ENCODE measurements at places on chromosomes 7 and 10.

GRCh38 chr10:124016804-124017375, 76.5 kb downstream of the CHST15 start:
- DNase-seq = no peak

- DNase-seq = no peak
Measured at GRCh38 chr10:14146501-14146900, 184.2 kb downstream of the FRMD4A start.

GRCh38 chr10:53209944-53210611, 437.5 kb upstream of the MBL2 start:
- DNase-seq = no peak

GRCh38 chr7:64314566-64314965, 805 bp downstream of the ZNF736 start:
- DNase-seq = no peak

GRCh38 chr10:86024281-86025041, 342.1 kb downstream of the GRID1 start:
- DNase-seq = no peak

- DNase-seq = no peak
Measured at GRCh38 chr10:509361-510102, 179.9 kb downstream of the DIP2C start.

GRCh38 chr10:115624448-115624847, 531.3 kb downstream of the ATRNL1 start:
- DNase-seq = no peak

- DNase-seq = no peak
Measured at GRCh38 chr10:5433182-5433581, 20.8 kb downstream of the NET1 start.

GRCh38 chr7:146885231-146885630, 768.6 kb downstream of the CNTNAP2 start:
- no peak for DNase-seq

- DNase-seq = no peak
Measured at GRCh38 chr7:17181482-17181881, 117.0 kb upstream of the AHR start.

Measured in activated CD4-positive, alpha-beta T cell treated with anti-CD3 and anti-CD28 coated beads, Interleukin-2, amount 50 U/mL, for 24 hours (primary cell).